ENCODE measurements at places on chromosomes 5 and 9.

DNA sequence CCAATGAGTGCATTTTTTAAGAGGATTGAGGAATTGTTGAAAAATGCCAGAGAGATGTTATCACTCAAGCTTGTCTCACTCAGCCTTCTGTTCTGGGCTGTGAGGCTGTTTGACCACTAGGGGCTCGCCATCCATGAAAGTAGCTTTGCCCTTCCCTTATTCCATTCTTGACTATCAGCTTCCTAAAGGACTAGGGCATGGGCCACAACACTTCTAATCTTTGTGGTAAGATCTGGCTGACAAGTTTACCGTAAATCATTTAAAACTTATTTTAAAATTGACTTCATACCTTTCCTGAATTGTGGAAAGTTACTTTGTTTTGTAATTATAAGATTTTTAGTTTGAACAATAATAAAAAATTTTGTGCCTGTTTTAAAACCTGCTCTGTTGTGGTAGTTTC is 49.5 kb downstream of the TJP2 start:
- peak; percentile 27 for DNase-seq

DNA sequence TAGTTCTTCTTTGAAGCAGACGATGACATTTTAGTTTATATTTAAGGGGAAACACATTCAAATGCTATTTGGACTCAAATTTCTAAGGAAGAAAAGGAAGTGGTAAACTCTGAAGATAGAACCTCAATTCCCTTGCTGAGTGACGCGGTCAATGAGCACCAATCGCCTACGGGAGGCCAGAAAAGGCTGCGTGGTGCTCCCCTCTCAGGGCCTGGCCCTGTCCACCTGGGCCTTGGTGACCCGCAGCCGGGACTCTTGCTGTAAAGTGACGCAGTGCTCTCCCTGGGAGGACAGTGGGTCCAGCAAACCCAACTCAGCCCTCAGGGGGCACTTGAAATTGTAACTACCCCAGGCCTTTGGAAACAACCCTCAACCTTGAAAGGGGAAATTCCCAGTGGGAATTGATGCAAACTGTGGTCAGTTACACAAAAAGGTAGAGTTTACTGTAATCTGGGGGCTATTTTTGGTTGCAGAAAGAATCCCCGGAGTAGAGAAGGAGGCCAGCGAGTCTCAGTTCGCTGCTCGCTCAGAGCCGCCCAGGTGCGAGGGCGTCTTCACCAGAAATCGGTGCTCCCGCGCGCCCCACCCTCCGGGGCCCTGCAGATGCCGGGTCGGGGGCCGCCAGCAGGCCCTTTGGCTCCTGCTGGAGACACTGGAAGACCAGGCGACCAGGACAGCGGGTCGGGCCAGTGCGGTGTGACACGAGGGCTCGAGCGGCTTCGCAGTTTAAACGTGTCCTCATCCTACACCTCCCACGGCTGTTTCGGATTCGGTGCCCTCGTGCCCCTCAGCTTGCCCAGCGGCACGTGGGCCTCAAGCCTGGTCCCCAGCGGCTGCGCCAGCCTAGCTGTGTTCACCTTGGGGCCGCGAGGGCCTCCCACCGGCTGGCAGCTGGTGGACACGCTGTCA is 1.4 kb upstream of the ANKRD33B start:
- no peak for DNase-seq

GRCh38 chr9:89804766-89805531 is 200.1 kb downstream of the GADD45G start:
- DNase-seq: no peak

GRCh38 chr9:124975131-124975530 is 34.2 kb upstream of the GOLGA1 start:
- no peak for DNase-seq

DNA sequence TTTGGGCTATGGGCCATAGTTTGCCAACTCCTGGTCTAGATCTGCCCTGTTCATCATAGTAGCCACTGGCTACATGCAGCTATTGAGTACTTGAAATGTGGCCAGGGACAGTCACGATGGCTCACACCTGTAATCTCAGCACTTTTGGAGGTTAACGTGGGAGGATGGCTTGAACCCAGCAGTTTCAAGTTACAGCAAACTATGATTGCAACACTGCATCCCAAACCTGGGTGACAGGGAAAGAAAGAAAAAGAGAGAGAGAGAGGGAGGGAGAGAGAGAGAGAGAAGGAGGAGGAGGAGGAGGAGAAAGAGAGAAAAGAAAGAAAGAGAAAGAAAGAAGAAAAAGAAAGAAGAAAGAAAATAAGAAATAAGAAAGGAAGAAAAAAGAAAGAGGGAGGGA is 5.1 kb upstream of the GMCL2 start:
- DNase-seq: no peak

GRCh38 chr5:100853582-100853981 is 49.5 kb downstream of the ST8SIA4 start:
- DNase-seq: no peak

DNA sequence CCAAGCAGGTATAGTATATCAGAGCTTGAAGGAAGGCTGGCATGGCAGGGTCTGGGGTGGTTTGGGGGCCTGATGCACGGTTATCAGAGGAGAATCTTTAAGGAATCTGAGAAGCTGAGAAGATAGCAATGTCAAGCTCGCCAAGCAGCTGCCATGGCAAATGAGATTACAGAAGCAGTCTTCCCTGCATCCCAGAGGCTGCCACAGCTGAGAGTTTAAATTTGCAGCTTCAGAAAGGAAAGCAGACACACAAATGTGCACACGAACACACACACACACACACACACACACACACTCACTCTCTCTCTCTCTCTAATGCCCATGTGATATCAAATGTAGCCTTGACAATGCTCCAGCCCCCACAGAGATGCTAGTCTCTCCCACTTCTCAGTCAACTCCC is 79.0 kb upstream of the TNC start:
- DNase-seq: no peak

- no peak for DNase-seq
Observed at GRCh38 chr5:52769061-52769460, 18.7 kb upstream of the ITGA1 start.

DNA sequence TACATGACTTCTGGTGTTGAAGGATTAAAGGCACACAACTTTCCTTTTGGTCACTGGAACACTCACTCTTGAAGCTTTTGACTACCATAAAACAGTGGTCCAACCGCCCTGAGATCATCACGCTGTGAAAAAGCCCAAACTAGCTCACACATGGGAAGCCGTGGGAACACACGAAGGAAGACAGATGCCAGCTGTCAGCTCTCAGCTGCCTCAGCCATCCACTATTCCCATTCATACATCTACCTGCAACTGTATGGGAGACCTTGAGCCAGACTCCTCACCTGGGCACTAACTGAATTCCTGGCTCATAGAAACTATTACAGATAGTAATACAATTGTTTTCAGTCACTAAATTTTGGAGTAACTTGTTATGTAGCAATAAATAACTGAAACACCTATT is 246.1 kb downstream of the MSX2 start:
- DNase-seq: no peak
